ENCODE measurements at places on chromosomes 12 and 14.

DNA sequence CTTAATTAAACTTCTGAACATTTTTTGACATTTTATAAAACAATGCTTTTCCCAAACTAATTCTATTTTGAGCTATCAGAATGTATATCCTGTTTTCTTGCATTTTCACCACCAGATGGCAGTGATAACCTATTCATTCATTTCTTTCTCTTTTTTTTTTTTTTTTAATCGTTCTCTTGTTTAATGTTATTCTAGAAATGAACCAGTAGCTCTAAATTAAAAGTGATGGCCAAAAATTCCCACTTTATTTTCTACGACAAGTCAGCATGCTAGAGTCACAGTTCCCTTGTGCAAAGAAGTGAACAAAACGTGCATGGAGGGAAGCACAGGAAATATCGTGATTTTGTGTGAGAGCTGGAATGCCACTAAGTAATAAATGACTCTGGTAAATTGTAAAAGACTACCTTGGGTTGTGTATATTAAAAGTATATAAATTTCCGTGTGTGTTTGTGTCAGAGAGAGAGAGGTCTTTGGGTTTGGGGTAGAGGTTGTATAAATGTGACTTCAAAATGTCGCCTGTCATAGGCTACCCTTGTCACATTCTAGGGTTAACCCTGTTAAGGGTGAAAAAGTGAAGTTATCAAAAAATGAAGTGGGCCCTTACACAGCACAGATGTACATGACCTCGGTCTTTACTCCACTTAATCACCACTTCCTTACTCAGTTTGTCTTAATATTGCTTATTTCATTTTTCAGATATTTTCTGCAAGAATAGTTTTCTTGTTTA is 40.4 kb upstream of the LDHB start:
- DNase-seq, result no peak

- no peak for DNase-seq
These were observed 15.3 kb downstream of the GRIP1 start for GRCh38 chr12:66663611-66664010.

DNA sequence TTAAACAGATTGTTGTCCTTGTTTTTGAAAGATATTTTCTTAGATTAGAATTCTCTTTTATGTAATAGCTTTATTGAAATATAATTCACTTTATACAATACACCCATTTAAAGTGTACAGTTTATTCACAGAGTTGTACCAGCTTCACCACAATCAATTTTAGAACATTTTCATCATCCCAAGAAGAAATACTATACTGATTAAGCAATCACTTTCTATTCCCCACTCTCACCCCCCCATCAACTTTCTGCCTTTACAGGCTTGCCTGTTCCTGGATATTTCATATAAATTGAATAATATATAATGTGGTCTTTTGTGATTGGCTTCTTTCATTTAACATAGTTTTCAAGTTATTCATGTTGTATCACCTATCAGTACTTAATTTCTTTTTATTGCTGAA is 44.4 kb downstream of the ARHGAP5 start:
- DNase-seq, result no peak

- DNase-seq, result no peak
These were observed 59.2 kb downstream of the CCNK start for GRCh38 chr14:99540196-99541032.

DNA sequence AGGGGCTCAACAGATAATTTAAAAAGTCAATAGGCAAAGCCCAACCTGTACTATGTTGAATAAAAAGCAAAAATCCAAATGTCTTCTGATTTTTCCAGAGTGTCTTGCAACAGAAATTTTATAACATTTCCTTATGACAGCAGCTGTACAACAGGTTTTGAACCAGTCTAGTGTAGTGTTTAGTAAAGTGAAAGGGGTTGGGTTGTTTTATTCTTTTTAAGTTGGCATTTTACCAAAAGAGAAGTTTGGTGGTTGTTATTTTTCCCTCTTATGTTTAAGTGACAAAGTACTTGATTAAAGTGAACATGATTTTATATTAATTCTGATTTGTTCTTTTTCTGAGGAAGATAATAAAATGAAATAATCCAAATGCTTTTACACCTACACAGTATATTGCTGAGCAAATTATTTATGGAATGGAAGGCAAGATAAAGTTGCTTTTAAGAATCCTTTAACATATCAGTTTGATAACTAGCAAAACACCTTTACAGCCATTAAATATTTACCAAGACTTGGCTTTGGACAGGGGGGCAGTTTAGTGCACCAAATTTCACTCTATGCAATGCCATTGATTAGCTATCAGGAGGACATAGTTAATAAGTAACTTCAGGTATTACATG is 128.9 kb downstream of the FOXA1 start:
- DNase-seq, result no peak

GRCh38 chr12:120447992-120448391 is 1.7 kb downstream of the GATC start:
- DNase-seq, result no peak

GRCh38 chr12:52836491-52837412 is 2.6 kb upstream of the KRT79 start:
- no peak for DNase-seq

DNA sequence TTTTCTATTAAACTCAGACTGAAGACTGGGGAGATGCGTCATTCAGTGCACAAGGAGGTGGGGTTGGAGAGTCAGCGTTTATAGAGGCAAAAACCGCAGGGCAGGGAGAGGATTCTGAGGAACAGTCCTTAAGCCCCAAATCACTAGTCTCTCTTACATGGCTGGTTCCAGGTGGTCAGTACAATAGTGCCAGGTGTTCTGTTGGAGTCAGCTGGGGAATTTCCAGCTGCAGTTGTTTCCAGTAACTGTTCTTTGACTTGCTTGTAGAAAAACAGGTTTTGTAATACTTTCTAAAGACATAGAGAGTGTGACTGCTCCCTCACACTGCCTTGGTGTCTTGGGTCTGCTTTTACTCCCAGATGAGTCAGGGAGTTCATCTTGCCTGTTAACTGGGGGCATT is 192.2 kb downstream of the TMTC3 start:
- no peak for DNase-seq

DNA sequence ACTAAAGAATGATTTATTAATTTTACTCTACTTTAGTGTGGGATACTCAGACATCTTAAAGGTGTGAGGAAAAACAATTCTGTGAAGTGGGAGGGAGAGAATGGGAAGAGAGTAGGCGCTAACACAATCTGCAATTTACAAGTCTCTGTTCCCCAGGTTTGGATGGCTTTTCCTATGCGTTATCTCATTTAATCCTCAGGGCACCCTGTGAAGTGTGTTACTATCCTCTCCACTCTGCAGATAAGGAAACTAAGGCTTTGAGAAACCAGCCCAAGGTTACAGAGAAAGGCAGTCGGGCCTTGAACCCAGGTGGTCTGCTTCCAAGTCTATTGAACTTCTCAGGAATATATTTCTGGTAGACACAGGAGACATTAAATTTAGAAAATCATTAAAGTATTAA is 36.2 kb upstream of the TUBA1C start:
- DNase-seq, result no peak
